Fibroblast of upper back skin (primary cell): ENCODE measurements at places on chromosomes 3 and 15.
A peak's percentile ranks its signal among the peaks of the same experiment; 100 is the strongest.

- DNase-seq: peak; percentile 63
These were observed 35.6 kb downstream of the ALCAM start for GRCh38 chr3:105402287-105402801.

DNA sequence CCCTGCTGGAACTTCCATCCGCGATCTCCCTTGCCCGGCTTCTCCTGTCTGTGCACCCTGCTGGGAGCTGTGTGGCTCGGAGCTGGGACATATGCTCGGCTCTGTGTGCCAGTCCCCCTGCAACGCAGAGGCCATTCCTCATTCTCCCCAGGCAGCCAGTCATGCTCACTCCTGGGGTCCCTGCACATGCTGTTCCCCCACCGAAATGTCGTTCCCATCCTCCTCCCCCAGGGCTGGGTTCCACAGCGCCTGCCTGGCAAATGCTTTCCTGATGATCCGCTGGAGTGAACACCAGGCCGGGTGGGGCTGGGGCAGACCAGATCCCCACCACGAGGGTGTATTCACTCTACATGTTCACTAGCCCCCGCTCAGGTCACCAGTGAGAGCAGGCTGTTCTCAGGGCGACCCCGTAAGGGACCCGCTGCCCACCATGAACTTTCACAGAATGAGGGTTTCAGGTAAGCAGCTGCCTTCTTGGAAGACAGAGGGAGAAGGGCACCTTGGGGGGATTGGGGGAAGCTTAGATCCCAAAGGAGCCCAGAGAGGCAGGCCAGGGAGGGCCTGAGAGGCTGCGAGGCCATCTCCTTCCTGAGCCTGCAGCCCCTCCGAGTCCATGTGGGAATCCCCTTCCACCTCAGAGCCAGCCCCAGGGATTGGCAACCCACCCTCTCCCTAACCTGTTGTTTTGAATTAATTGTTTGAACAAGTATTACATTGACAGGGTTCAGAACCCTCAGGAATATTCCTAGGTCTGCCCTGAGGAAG, 88.7 kb upstream of the IQSEC1 start:
- no peak for DNase-seq

- DNase-seq: no peak
These were observed 8.7 kb downstream of the KIF7 start for GRCh38 chr15:89646416-89647141.

DNA sequence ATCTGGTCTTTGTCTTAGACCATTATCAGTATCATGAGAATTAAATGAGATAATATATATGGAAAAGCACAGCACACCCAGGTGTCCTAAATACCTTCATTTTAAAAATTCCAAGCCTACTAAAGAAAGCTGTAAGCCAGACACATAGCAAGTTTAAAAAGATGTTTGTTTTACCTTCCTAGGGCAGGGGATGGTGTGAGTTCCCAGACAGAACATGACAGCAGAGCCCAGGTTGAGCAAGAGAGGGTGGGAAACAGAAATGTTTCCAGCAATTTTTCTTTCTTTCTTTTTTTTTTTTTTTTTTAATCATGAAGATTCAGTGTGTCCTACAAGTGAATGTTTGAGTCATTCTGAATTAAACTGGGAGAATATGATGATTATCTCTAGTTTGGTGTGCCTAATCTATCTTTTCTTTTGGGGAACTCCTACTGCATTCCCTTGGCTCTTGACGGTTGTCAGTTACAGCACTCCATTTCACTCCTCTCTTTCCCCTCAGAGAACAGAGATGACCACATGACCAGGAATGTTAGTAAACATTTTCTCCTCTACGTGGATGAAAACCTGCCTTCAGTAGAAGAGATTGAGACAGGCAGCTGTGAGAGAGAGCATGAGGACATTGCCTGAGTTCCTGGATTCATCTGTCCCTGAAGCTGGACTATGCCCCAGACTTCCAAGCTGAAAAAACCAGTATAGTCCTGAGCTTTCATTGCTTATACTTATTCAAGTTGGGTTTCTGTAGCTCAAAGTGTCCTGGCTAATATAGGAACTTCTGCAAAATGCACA, 54.5 kb upstream of the ARL14 start:
- DNase-seq: no peak

DNA sequence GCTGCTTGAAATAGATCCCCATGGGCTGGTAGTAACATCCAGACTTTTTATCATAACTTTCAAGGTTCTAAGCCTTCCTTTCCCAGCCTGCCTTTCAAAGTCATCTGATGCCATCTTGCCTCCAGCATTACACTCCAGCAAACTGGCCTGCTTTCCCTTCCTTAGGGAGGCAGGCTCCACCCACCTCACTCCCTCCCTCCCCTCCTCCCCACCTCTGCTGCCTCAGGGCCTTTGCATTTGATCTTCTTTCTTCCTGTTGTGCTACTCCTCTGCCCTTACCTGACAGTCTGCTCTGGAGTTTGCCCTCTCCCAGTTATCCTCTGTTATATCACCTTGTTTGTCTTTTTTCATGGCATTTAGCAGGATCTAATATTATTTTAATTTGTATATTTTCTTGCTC, 319.5 kb downstream of the KCNH8 start:
- no peak for DNase-seq

DNA sequence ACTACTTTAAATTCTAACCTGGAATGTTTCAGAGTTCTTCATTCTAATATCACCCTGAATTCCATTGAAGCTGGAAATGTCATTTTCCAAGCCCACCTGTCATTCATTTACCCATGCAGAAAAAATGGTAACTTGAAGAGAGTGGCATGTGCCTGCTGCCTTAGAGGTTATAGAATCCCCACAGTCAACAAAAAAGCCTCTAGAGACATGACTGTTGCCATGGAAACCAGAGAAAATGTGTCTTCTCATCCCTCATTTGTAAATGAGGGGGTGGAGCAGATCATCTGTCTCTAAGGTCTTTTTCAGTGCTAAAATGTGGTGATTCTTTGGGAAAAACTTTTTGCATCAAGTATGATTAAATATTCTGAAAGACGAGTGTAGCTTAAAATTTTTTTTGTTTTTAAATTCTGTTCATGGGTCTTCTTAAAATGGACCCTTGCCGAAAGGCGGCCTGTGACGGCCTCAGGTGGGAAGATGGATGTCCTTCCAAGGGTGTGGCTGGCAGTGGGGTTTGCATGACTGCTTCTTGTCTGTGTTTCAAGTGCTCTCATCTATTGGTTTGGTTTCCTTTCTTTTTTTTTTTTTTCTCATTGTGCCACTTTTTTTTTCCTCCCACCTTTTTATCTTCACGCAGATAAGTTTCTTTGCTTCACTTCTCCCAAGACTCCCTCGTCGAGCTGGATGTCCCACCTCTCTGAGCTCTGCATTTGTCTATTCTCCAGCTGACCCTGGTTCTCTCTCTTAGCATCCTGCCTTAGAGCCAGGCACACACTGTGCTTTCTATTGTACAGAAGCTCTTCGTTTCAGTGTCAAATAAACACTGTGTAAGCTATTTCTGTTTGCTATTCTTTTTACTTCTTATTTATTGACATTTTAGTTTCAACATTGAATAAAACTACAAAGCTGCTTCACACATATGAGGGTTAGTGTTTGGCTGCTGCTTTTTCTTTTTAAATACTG, 23.0 kb downstream of the TPM1 start:
- DNase-seq: peak; percentile 4

DNA sequence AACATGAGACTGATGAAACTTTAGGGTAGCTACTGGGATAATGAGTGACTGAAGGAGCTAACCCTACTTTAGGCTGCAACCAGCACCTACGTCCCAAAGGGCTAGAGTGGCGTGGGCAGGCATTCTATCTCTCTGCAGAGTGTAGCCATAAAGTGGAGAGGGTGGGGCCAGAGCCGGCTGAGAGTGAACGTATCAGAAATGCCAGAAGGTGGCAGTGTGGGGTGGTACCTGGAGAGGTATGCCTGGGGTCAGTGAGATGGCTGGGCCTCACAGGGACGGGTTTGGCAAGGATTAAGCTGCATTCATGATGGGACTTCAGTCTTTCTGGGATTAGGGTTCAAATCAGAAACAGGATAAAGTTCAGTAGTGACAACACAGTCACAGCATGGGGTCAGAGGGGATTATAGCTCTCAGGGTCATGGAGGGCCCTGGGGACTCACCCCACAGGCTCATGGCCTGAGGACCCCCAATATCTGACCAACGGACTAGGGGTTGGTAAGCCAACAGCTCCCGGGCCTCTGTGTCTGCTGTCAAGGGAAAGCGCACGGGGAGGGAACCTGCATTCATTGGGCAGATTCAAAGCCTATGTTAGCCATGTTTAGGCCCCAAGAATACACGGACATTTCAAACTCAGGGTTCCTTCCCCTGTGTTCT, 86.5 kb upstream of the FOXB1 start:
- peak; percentile 48 for DNase-seq

DNA sequence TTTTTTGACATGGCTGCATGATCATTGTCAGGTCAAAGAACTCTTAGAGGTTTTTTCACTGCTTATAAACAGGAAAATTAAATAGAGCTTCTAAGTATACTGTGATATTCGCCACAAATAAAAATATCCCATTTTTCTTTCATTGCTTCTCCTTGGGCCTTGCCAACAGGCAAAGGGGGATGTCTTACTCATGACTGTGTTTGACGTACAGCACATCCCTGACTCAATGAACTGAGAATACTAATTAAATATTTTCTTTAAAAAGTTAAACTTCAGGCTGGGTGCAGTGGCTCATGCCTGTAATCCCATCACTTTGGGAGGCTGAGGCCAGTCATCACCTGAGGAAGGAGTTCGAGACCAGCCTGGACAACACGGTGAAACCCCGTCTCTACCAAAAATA, 41.4 kb upstream of the CCDC80 start:
- DNase-seq: peak; percentile 48

DNA sequence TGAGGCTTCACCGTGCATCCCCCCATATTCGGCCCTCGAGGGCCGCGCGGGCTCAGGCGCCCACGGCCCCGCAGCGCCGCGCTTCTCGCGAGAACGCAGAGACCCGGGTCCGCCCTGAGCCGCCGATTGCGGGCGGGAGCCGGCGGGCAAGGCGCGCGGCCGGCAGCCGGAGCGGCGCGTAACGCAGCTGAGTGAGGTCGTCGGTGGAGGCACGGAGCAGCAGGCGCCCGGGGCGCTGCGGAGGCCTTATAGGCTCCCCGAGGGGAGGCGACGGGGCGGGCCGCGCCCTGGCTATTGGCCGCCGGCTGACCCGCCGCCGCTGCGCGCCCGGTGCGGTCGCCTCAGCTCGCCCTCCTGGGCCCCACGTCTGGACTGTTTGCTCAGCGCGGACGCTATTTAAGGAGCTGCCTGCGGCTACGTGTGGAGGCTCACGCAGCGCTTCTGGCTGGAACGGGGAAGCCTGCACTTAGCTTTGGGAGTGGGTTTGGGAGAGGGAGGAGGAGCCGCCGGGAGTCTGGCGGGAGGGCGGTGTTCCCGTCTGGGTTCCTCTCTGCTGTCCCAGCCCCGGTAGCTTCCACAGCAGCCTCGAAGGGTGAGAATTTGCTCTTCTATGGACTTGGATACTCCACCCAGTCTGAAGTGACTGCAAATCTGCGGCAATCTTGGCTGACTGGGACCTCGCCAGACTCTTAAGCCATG, at the start of gene PLOD2:
PLOD2 (minus strand) TSS at position 221 of the 699 bp plus-strand sequence; CDS start at position 26, 195 bp downstream.
- peak; percentile 96 for DNase-seq
